GM12891 (cell line): ENCODE measurements at places on chromosomes 5 and 9.

DNA sequence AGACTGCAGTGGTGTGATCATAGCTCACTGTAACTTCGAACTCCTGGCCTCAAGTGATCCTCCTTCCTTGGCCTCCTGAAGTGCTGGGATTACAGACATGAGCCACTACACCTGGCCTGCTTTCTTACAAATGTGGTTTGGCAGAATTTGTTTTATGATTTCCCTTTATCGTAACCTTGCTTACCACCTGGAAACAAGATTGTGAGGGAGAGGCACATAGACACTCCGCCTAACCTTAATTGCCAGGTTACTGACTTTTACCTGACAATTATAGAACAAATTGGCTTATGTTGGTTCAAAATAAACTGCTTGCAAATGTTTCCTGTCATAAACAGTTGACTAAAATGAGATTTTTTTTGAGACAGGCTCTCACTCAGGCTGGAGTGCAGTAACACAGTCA, 26.8 kb upstream of the HMGCR start:
- DNase-seq: no peak

GRCh38 chr9:92163276-92163675, 48.1 kb upstream of the SPTLC1 start:
- DNase-seq: no peak

GRCh38 chr9:129145841-129146292, 32.2 kb downstream of the IER5L start:
- no peak for DNase-seq

DNA sequence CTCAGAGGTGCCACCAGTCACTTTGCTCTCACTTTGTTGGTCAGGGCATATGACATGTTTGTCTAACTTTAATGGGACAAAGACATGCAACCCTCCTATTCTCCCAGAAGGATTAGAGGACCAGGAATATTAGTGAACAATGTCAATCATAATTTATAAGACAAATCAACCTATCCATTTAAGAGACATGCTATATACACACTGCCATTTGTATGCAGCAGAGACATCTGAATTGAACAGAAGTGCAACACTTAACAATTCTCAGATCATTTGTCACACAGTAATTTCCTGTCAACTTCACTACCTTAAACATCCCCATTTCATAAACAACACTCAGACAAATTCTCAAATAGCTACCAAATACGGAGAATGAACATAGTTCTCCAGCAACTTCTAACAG, 273.6 kb upstream of the RGMB start:
- DNase-seq: no peak

DNA sequence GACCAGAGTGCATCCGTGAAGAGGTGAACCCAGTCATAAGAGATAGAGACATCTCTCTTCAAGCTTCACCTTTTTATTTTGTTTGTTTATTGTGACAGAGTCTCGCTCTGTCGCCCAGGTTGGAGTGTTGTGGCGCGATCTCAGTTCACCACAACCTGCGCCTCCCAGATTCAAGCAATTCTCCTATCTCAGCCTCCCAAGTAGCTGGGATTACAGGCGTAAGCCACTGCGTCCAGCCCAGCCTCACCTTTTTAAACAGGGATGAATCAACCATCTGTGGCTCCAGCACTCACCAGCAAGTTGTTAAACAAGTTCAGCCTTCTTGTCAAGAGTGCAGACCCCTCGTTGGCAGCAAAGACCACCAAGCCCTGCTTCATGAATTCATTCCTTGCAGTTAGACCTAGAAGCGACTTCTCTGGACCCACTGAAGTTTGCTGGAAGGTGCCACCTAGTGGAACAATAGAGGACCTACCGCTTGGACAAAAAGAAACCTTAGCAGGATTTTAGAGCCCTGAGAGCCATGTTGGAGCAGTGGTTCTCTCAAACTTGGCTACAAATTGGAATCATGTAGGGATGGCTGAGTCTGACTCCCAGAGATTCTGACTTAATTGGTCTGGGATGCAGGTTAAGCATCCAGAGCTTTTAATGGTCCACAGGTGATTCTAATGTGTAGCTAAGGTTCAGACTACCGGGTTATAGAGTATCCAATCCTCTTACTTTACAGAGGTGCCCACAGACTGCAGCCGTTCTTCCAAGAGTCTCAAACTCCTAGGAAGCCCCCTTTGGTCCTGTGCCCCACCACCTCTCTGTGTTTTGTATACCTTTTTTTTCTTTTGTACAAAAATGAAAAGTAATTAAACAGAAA, 10.5 kb upstream of the GALNT10 start:
- DNase-seq: no peak

GRCh38 chr5:157245886-157246285, 20.0 kb upstream of the CYFIP2 start:
- no peak for DNase-seq

DNA sequence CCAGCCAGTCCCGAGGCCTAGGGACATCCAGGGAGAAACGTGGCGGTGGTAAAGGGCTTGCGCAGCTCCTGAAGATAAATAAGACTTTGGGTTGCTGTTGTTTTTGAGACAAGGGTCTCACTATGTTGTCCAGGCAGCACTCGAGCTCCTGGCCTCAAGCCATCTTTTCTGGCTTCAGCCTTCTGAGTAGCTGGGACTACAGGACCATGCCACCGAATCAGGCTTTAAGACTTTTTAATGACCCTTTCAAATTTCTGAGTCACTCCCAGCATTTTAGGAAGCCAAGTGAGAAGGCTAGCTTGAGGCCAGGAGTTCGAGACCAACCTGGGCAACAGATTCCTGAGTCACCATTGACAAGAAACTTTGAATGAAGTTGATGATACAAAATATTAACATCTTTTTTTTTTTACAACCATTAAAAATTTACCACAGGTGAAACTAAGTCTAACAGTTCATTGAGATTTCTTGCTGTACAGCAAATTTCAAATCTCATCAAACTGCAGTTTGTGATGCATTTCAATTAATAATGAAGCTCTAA, 817 bp upstream of the GNE start:
- no peak for DNase-seq

GRCh38 chr9:133487331-133487725, 8.4 kb upstream of the SLC2A6 start:
- no peak for DNase-seq

DNA sequence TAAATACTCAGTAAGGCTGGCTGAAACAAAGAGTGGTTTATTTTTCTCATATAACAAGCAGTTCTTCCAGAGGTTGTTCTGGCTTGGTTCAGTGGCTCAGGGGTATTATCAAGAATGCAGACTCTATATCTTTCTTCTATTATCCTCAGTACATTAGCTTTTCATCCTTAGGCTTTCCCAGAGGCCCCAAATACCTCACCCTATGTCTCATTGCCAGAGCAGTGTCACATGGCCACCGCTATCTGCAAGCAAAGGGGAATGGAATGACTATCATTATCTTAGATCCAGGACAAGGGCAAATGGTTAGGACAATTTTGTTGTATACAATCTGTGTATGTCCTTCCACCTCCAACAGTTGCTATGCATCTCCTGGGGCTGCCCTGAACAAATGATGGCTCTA, 69.0 kb upstream of the SNX2 start:
- DNase-seq: no peak

GRCh38 chr9:91060520-91061343, 259.1 kb downstream of the SYK start:
- DNase-seq: no peak

DNA sequence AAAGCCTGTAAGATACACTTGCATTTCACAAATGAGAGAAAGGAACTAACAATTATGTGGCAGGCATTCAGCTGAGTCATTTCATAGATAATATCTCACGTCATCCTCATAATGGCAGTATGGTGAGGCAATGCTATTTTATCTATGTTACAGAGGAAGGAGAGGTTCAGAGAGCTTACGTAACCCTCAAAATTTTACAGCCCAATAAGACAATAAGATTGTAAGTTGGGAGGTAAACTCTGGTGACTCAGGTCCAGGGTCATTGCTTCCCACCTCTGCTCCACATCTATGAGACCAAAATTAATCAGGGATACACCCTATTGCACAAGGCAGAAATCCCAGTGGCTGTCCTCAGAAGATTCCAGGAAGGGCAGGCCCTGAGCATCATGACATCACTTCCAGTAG, 309.7 kb downstream of the NSG2 start:
- DNase-seq: no peak

DNA sequence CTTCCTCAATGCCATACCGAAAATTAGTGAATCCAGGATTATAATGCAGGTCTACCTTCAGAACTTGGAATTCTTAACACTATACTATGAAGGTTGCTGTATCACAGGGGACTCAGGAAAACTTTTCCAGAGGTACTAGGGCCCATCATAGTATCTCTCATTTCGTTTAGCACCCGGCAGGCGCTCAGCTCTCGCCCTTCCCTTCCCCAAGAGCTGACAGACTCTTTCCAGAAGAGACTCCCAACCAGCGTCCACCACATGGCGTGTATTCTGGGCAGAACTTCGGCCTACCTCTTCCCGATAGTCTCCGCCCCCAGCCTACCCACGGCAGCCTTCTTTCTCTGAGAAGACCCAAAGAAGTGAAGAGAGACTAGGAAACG, 271 bp downstream of the NOL8 start:
- DNase-seq: no peak

DNA sequence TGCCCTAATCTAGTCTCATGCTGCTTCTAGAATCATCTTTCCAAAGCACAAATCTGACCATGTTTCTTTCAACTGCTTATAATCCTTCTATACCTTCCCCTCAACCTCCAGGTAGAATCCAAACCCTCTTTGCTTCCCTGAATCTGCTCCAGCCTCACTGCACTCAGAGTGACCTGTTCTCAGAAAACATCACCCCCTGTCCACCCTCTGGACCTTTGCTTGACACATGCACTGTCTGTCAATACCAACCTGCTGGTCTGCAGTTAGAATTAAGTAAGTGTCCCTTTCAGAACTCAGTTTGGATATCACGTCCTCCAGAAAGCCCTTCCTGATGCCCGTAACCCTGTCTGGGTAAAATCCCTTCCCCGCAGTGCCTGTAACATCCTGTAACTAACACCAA, 63.1 kb downstream of the SH3TC2 start:
- no peak for DNase-seq

DNA sequence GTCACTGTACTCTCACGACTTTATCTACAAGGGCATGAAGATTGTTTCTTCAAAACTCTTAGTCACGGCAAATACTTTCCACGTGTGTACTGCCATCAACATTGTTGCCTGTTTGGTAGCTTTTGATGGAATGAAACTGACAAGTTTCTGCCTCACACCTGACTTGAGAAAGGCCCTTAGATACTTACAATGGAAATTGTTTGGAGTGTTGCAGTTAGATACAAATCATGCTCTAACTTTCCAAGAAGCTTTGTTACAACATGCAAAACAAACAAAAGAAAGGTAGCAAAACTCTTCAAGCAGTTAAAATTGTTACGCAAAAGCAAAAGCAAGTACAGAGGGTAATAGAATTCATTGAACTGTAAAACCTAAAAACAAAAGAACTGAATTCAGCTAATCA, 91.1 kb upstream of the TLE4 start:
- DNase-seq: no peak

- no peak for DNase-seq
These were observed 3.5 kb upstream of the RNF145 start for GRCh38 chr5:159212657-159213462.

- no peak for DNase-seq
These were observed 6.3 kb upstream of the WNK2 start for GRCh38 chr9:93177676-93178075.

GRCh38 chr9:135278586-135278985, 191.1 kb downstream of the OLFM1 start:
- no peak for DNase-seq

DNA sequence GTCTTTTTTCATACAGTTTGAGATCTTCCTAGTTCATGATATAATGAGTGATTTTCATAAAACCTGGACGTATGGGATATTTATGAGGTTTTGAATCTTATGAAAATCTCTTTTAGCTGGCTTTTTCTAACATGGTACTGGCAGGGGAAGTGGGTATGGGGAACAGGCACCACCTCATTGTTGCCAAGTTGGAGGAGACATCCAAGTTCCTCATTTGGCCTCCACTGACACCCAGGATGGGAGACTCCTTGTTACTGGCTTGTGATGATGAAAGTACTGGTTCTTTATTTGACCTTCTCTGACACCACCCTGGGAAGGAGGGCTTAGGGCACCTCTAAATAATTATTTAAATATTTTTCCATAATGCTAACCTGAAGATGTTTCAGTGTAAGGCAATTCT, 4.0 kb upstream of the TNPO1 start:
- DNase-seq: no peak

- DNase-seq: no peak
These were observed 65.0 kb downstream of the C9orf152 start for GRCh38 chr9:110142868-110143481.

- no peak for DNase-seq
These were observed 37.9 kb upstream of the TJP2 start for GRCh38 chr9:69136185-69136584.

GRCh38 chr5:181187500-181188213, 17.3 kb downstream of the TRIM7 start:
- DNase-seq: no peak

DNA sequence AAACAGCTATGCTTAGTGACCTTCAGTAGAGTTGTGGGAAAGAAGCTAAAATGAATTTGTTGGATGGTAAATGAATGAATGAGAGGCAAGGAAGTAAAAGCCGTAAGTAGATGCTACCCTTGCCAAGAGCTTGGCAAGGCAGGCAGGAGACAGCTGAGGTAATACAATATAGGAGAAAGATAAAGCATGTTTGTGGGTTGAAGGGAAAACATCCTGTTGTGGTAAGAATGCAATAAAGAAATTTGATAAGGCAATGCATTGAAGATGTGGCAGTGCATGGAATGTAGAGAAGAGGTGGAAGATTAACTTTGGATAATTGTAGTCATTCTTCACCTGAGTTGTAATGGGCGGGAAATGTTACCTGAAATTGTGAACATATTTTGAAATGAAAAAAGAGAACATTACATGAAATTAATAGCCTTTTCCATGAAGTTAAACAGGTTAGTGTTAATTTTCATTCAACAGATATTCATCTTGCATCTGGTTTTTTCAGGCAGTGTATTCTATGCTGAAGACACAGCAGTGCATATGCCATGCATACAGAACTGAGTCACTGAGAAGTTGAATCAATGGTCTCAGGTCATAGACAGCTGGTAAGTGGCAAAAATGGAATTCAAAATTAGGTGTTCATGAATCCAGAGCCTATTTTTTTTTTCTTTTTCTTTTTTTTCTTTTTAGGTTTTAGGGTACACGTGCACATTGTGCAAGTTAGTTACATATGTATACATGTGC, 43.4 kb upstream of the SPINK5 start:
- DNase-seq: no peak

DNA sequence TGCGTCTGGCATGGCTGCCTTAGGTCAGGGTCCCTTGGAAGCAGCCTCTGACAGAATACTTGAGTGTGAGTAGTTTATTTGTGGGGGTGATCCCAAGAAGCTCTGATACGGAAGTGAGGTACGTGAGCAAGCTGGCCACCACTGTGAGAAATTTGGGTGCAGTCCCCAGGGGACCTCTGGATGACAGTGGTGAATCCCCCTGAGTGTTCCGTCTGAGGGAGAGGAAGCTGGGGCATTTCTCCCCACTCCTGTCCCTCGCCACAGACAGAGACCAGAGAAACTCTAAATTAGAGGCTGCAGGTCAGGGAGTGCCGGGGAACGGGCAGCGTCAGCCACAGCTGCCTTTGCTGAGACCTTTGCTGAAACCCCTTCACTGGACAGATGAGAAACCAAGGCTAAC, 155.9 kb upstream of the COL5A1 start:
- DNase-seq: no peak
